ENCODE measurements at places on chromosomes 3 and 15. TPM values are rescaled to one million over a fixed set of nuclear protein-coding genes. Genes with fewer than 3 reads are reported as not detected.

Gene TFDP2
- 29.2 TPM for total RNA-seq

Gene CD47
- 52.7 TPM for total RNA-seq

Gene PLOD2
- total RNA-seq = 22.4 TPM

Gene SAXO2
- 0.52 TPM for total RNA-seq

Gene RBMS3
- 79.9 TPM for total RNA-seq

Gene CELF6
- total RNA-seq = 1.0 TPM

Gene PPP1R14D
- not detected for total RNA-seq

Gene MEIS2
- total RNA-seq = 4.2 TPM

Gene DGKG
- 2.6 TPM for total RNA-seq

Gene GRAMD2A
- total RNA-seq = 2.1 TPM

Gene RPL32
- total RNA-seq = 1,978 TPM

Gene PSMA4
- total RNA-seq = 86.6 TPM

Gene OIP5
- 3.7 TPM for total RNA-seq

Gene FBLN2
- 35.5 TPM for total RNA-seq

Gene ALCAM
- 7.8 TPM for total RNA-seq

Gene SH2D7
- not detected for total RNA-seq
